ENCODE measurements at places on chromosomes 16 and 17.

DNA sequence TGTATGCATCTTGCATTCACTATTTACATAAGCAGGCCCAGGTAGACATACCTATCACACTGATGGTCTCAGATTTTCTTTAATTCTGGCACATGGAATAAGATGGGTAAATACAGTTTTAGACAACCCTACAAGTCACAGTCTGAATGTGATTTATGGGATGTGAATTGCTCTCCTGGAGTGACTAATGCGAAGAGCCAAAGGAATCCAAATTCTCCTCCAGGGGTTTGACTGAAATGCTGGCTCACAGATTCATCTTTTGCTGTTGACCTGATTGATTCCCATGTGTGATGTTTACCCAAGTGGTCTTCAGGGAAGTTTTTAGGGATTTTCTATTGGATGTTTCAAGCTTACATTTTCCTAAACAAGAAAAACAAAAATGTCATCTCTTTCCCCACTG, 277.9 kb upstream of the MON1B start:
- no peak for DNase-seq

DNA sequence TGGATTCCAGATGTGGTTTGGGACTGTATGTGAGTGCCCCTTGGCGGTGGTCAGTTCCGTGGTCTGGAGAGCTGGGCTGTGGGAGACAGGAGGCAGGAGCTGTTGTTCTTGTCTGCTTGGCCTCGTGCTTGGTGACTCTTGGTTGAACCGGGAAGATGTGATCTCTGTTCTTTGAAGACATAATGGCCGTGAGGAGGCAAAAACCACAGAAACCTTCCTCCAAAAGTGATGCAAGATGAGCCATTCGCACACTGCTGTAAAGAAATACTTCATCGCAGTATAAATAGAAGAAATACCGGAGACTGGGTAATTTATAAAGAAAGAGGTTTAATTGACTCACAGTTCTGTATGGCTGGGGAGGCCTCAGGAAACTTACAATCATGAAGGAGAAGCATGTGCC, 128.8 kb downstream of the RAP1GAP2 start:
- DNase-seq: no peak

GRCh38 chr16:55779402-55780094, 53.3 kb downstream of the CES1 start:
- no peak for DNase-seq

GRCh38 chr17:8160224-8160577, 2.5 kb downstream of the VAMP2 start:
- no peak for DNase-seq

DNA sequence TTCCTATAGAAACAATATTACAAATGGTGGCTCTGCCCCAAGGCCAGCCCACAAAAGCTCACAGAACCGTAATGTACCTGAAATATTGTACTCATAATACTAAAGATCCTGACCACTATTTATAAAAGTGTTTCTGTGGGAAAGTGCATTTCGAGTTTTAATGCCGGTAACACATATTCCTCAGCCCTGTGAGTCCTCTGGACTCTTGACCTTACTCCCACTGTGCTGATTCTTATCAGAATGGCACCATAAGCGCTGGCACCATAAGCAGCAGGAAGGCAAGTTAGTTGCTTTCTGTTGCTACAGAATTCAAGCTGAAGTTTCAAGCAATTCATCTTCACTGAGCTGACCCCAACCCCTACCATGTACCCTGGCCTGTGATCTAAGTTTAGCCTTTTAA, 36.4 kb upstream of the MED13 start:
- DNase-seq: no peak

DNA sequence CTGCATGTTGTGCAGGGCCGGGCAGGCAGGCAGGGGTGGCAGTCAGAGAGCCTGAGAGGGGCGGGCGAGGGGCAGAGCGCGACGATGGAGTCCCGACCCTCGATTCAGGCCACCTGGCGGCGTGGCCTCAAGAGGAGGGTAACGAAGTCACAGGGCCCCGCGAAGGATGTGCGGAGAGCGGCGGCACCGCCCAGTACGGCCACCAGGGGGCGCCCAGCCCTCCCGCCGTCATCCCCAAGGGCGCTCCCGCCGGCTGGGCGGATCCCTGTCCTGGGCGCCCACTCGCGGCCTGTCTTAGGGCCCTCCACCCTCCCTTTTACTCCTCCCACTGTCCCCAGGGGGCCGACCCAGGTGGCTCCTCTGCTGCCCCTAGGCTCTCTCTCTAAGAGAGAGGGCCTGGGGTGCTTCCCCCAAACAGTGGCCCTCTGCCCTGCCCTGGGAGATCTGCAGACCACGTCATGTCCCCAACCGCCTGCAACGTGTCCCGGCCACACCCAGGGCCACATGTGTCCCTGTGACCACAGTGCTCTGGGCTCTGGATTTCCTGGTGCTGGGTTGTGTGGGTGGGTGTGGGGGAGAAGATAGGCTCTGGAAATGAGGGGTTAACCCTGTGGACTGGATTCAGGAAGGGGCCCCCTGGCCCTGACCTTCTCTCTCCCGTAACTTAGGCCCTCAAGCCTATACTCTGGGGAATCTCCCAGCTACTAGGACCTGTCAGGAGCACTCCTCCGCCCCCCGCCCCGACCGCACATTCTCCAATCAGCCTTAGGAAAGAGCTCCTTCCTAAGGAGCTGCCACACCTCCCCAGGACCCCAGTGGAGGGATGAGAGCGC, 5.9 kb downstream of the DPEP2 start:
- peak; percentile 91 for DNase-seq

DNA sequence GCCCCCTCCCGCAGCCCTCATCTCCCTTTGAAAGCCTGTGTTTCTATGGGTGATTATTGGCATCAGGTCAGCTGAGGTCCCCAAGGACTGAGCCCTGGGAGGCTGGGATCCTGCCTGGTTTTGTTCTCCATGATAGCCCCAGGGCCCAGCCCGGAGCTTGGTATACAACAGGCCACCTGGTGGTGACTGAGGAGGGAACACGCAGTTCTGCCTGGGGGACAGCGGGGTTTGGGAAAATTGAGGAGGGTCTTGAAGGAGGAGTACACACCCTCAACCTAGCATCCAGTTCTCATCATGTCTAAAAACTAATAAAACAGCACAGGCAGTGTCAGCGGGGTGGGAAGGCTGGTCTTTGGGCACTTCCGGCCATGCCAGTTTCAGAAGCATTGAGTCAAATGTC, 335.1 kb downstream of the CPPED1 start:
- no peak for DNase-seq

GRCh38 chr16:87028481-87029320, 288.5 kb downstream of the C16orf95 start:
- no peak for DNase-seq

GRCh38 chr17:41537990-41538389, 9.9 kb upstream of the KRT19 start:
- no peak for DNase-seq

GRCh38 chr17:78133971-78134898, 3.7 kb downstream of the TMC8 start:
- DNase-seq: peak; percentile 77

DNA sequence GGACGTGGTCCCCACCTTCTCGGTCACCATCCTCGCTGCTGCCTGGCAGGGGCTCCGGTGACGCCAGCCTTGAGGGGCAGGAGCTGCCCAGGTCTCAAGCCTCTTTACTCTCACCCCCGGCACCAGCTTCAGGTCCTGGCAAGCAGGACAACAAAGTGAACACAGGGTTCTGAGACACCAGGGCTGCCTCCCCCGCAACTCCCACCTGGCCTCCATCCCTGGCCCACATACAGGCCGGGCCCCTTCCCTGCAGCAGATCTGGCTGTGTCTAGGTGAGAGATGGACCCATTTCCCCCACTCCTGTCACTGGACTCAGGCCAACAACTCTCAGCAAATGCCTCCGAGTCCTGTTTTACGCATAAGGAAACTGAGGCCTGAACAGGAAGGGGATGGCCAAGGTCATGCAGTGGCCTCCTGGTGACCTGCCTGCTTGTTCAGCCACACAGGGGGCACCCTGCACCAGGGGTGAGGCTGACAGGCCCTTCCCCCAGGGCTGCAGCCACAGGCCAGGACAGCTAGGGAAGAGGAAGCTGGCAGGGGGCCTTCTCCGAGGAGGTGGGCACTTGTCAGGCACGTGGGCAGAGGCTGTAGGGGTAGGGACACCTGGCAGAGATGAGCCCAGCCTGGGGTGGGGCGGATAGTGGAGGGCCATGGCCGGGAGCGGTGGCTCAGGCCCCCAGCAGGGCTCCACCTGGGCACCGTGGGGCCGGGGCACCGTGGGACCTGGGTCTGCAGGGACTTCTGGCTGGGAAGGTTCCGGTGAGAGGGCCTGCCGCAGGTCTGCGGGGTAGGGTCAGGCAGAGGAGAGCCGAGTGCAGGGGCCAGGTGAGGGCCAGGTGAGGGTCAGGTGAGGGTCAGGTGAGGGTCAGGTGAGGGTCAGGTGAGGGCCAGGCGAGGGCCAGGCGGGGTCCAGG, 46.7 kb upstream of the PVALEF start:
- DNase-seq: no peak

DNA sequence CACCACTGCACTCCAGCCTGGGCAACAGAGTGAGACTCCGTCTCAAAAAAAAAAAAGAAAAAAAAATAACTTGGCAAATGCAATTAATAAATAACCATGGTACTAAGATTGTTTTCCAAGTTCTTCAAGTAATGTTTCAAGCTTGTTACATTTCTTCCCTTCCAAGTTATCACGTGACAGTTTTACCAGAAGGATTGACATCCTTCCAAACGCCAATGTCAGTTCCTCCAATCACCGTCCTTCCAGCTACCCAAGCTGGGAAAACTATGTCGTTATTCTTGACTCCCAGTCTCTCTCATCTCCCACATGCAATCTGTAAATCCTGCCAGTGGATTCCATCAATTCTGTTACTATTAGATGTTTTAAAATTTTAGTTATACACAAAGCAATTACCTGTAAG, 3.9 kb upstream of the PHAF1 start:
- DNase-seq: no peak

DNA sequence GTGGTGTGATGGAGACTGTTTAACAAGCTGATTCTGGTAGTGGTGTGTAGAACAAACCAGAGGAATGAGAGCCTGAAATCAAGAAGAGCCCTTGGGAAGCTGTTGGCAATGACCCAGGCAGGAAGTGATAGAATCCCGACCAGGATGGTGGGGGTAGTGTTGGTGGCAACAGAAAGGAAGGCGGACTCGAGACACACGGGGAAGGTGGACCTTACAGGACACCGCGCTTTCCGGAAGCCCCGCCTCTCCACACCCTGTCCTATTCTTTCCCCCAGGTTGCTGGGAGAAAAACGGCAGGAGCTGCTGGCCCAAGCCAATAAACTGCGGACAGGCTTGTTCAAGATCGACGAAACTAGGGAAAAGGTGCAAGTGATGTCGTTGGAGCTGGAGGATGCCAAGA, 30.0 kb upstream of the KDM6B start:
- DNase-seq: no peak

DNA sequence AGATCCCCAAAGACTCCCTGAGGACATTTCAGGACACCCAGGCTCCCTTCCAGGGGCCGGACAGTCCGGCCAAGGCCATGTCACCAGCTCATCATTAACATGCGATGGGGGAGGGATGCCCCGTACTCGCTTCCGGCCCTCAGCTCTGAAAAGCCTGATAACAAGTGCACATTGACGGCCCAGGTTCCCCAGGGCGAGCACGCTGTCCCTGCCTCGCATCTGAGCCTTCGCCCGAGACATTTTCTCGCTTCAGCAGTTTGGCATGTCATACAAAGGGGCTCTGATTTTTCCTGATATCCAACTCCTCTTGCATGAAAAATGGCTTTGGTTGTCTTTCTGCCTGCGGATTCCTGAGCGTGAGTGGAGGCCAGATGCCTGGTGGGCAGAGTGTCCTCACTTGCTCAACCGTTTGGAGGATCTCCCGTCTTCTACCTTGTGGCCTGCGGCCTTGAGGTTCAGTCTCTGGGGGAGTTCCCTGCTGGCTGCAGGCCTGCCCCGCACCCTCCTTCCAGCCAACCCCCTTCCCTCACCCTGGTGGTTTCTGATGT, 14.1 kb downstream of the CACNG4 start:
- DNase-seq: no peak

GRCh38 chr17:15384142-15384787, 42.9 kb upstream of the TEKT3 start:
- no peak for DNase-seq

DNA sequence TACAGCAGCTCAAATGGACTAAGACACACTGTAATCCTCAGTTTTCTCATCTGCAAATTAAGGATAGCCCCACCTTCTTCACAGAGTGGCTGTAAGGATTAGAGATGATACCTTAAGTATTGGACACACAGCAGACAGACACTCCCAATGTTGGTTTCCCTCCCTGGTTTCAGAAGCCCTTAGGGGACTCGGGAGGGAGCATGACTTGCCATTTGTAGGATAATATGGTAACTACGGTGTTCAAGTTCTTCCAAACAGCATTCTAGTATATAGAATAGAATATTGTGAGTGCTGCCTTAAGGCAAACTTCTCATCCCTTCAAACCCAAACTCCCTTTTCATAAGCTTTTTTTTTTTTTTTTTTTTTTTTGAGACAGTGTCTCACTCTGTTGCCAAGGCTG, 101.9 kb downstream of the COPRS start:
- no peak for DNase-seq

GRCh38 chr17:41060052-41060604, at the start of gene KRTAP2-3:
KRTAP2-3 (minus strand) TSS chr17:41060114; CDS start chr17:41060050, 64 bp downstream.
- no peak for DNase-seq

DNA sequence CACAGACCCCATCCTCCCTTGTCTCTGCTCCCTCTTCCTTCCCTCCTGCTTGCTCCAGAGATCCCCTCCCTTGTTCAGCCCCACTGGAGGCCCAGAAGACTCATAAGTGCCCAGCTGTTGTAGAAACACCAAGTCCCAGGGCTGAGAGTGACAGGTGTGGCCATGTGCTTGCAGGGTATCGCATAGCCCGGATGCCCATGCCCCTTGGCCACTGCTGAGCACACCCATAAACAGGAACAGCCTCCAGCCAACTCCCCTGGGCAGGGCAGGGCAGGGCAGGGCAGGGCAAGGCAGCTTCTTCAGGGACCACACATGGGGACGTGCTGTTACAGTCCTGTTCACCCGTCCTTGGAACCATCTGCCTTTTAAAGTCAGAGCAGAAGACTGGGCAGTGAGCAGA, 2.0 kb downstream of the CACNG1 start:
- DNase-seq: no peak

DNA sequence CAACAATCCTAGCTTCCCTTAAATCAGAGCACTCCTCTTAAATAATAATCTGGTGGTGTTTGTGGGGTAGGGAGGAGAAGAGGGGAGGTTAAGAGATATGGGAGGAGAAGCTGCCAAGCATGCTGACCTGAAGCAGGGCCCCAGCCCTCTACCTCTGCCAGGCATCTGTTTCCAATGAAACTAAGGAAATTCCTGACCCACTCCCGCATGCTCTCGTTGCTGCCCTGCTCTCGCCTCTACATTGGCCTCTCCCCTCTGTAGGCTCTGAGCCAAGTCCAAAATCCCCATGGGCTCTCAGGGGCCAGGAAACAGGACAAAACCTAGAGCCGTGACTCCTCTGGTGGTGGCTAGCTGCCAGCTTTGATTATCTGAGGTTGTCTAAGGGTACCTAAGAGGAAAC, 559.5 kb upstream of the CDH11 start:
- no peak for DNase-seq

GRCh38 chr17:7001318-7001961, 5.6 kb downstream of the ALOX12 start:
- DNase-seq: no peak

GRCh38 chr17:57281887-57282286, 25.6 kb downstream of the MSI2 start:
- no peak for DNase-seq

- no peak for DNase-seq
These were observed 24.4 kb upstream of the ABAT start for GRCh38 chr16:8649829-8650554.

- DNase-seq: peak; percentile 33
These were observed 296.6 kb downstream of the MAF start for GRCh38 chr16:79303959-79304387.

- DNase-seq: no peak
These were observed 23.0 kb upstream of the TMEM132E start for GRCh38 chr17:34556384-34556783.

Measured in HEK293T (cell line).